Activated CD4-positive, CD25-positive, alpha-beta regulatory T cell treated with anti-CD3 and anti-CD28 coated beads, Interleukin-2, amount 50 U/mL, for 24 hours (primary cell): ENCODE measurements at places on chromosomes 11 and 22.

- ATAC-seq, result no peak
Observed at GRCh38 chr11:66292543-66293332, 1.0 kb downstream of the TMEM151A start.

GRCh38 chr11:64000740-64001483 lies 14.7 kb downstream of the OTUB1 start:
- peak; percentile 1 for ATAC-seq

GRCh38 chr11:13160806-13161205 lies 116.8 kb upstream of the BMAL1 start:
- ATAC-seq, result no peak

DNA sequence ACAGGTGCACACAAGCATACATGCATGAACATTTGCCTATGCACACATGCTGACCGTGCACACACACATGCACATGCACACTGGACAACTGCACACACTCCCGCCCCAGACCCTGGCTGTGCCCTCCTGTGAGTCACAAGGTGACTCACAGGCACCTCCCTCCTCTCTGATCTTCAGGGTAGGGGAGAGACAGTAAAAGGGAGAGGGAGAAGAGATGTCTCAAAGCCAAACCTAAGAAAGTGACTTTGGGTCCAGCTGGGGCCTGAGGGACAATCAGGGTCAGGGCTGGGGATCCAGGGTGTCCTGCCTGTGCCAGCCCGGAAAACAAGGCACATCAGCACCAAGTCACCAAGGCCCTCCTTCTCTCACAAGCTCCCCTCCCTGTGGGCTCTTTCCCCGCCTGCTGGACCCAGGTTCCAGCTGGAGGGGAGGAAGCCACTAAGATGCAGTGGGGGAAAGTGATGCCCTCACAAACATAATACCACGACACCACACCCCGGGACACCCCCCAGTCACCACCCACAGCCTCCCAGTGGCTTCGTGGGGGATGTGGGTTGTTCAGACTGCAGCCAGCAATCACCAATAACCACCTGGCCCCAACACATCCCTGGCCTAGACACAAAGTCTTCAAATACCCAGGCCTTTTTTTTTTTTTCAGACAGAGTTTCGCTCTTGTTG lies 39.3 kb downstream of the PDGFB start:
- peak; percentile 80 for ATAC-seq
